Vagina (tissue), 2 donors: ENCODE measurements at places on chromosomes 12 and 14.

DNA sequence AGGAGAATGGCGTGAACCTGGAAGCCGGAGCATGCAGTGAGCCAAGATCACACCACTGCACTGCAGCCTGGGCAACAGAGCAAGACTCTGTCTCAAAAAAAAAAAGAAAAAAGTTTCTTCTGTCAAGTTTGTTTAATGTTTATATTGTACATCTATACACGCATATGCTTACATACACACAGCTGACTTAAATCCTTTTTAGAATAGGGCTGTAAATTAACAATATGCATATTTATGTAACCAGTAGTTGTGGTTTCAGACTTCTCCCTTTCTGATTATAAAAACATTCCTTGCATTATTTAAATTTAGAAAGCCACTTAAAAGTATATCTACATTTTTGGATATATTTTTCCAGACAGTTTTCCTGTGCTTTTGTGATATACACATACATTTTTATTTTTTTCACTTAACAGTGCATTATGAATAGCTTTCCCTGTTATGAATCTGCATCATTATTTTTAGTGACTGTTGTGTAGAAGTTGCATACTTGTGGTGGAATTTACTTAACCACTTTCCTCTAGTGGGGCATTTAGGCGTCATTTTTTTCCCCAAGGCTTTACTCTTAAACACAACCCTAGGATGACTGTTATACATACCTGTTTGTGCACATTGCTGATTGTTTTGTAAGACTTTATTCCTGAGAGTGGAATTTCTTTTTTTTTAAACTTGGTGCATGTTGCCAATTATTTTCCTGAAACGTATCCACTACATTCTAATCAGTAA is 29.4 kb downstream of the POLR3B start:
- DNase-seq = no peak

- DNase-seq = no peak
Observed at GRCh38 chr14:70907996-70908934, 1.0 kb downstream of the PCNX1 start.

GRCh38 chr14:87457720-87458119 is 535.3 kb downstream of the GALC start:
- DNase-seq = no peak

GRCh38 chr12:46661110-46661845 is 164.5 kb downstream of the SLC38A4 start:
- DNase-seq = no peak

- DNase-seq = no peak
Observed at GRCh38 chr14:77106666-77107065, 8.6 kb downstream of the CIPC start.

DNA sequence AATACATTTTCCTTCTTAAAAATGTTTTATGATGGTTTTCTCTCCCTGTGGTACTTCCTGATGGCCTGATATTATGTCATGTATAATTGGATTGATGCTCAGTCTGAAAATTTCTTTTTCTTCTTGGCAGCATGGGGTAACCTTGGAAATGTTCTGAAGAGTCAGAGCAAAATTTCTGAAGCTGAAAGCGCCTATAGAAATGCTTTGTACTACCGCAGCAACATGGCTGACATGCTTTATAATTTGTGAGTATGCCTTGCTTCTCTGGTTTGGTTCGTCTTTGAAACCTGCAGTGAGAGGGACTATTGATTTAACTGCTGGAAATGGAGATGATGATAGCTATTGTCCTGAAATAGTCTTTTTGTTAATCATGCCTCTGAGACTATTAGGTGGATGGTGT is 243.6 kb downstream of the TMTC2 start:
- no peak for DNase-seq

DNA sequence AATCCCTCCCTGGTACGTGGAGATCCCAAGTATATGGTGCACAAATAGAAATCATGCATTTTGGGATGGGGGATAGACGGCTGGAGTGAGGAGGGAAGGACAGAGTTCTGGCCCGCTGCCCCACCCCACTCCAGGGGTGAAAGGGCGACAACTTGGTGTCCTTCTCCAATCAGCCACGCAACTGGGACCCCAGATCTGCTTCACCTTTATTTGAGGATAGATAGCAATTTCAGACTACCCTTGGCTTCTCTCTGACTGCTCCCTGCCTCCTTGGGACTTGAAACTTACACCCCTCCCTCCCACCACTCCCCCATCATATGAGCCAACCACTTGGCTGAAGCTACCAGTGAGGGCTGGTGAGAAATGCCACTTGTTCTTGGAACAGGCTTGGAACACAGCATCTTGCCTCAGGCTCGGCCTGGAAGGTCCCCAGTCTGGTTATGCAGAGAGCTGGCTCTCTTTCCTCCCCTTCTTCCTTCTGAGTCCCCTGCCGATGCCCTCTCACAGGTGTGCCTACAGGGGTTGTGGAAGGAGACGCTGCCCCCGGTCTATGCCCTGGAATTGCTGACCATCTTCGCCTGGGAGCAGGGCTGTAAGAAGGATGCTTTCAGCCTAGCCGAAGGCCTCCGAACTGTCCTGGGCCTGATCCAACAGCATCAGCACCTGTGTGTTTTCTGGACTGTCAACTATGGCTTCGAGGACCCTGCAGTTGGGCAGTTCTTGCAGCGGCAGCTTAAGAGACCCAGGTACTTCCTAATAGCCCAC is 8.1 kb downstream of the OAS3 start:
- DNase-seq = no peak

DNA sequence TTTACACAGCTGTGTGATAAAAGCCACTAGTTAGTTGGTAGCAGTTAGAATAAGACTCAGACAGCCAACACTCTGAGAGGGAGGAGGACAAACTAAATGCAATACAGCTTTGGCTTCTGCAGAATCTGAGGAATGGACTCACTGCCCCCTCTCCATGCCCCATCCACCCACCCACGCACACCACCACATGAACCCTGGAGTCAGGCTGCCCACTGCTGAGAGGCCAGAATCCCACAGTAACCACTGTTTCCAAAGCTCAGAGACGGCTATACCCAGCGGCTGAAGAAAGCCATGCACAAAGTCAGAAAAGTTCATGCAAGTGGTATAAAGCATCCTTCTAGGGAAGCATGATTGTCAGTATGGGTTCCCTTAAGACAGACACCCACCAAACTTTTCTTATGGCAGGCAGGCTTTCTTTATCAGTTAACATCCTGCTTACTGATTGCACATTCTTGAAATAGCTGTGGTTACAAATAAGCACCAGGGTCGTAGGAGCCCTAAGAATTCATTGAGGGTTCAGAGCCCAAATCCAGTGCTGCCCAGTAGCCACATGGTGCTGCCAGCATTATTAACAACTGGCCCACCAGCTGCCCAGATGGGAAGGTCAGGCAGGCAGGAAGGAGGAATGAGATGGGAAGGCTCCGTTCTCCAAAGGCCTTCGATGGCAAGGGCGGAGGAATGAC is 61.5 kb downstream of the NT5DC3 start:
- DNase-seq = no peak

GRCh38 chr12:68998041-68998440 is 65.1 kb upstream of the CPM start:
- no peak for DNase-seq

GRCh38 chr14:72651081-72651480 is 242.8 kb downstream of the DPF3 start:
- no peak for DNase-seq

GRCh38 chr12:106885026-106885425 is 70.7 kb upstream of the TMEM263 start:
- DNase-seq = no peak

DNA sequence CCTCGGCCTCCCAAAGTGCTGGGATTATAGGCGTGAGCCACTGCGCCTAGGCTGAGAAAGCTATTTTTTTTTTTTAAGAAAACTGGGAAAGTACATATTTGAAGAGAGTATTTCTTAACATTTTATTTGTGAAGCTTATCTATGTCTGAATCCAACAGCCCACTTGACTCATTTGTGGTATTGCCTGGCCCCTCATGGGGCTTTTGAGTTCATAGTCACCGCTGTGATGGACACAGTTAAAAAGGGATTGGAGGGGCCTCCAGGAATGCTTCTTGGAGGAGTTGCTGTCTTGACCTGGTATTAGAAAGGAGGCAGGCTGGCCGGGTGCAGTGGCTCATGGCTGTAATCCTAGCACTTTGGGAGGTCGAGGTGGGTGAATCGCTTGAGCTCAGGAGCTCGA is 26.5 kb downstream of the BCL7A start:
- DNase-seq = no peak

DNA sequence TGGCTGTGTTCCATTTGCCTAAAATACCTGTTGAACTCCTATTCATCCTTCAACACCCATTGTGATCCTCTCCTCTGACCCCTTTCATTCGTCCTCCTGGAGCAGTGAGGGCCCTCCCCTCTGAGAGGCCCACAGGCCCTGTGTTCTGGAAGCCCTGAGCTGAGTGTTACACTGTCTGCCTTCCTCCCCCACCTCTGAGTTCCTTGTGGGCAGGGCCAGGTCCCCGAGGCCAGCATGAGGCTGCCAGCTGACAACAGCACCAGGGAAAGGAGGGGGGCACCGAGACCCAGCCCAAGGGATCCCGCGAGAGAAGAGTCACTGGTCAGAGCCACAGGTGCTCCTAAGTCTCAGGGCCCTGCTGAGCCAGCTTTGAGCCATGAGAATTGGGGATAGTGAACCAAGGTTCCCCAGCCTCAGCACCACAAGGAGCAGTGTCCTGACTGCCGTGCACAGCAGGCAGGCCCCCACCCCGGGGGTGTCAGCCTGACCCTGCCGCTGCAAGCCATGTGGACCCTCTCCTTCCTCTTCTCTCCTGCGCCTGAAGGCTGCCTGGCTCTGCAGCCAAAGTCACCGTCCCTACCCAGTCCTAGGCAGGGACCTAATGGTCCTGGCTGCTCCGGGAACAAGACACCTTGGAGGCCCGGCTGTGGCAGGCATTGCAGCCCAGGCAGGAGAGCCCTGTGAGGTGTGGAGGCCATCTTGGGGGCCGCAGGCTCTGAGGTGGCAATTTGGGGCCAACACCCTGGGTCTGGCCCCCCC is 52.5 kb downstream of the BEGAIN start:
- DNase-seq = no peak

GRCh38 chr12:3622021-3622821 is 130.7 kb downstream of the CRACR2A start:
- DNase-seq = no peak

DNA sequence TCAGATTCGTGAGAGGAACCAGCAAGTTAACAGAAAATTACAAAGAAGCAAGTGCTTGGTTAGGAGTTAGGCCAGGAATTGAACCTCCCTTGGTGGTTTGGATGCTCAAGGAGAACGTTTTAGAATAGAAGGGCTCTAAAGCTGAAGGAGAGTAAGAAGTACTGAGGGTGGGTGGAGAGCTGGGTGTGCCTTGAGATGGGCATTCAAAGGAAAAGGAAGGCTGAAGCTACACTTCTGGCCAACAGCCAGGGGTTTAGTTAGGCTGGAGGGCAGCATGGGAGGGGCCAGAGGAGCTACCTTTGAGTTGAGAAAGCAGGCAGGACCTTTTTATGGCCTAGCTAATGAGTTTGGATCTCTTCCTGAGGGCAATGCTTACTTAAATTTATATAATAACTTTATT is 421.2 kb downstream of the CCDC91 start:
- DNase-seq = no peak

DNA sequence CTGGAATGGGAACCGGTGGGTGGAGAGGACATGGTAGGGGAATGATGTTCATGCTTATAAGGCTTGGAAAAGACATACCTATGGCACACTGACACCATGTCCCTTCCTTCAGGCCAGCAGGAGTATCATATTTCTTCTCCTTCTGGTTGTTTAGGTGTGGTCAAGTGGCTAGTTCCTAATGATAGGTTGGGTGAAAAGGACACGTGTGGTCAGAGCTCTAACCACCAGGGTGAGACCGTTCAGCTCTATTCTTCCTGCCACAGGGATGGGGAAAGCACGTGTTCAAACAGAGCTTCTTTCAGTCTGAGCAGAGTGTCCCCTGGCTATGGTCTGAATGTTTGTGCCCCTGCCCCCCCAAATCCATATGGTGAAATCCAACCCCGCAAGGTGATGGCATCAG is 209.1 kb downstream of the PAX9 start:
- DNase-seq = no peak

DNA sequence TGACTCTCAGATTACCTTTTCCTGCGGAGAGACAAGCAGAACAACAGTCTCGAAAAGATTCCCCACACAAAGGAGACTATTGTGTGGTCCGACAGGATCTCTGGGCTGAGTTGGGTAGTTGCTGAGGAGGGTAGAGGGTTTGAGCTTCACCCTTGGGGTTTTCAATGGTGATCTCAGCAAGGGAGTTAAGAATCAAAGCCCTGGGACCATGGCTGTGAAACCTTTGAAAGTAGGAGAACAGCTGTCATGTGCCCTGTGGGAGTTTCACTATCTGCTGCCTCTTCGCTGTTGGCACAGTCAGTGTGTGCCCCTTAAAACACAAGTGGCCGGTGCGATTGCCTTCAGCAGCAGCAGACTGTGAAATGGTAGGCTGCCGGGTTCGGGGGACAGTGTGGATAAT is 14.2 kb upstream of the PLEK2 start:
- no peak for DNase-seq

DNA sequence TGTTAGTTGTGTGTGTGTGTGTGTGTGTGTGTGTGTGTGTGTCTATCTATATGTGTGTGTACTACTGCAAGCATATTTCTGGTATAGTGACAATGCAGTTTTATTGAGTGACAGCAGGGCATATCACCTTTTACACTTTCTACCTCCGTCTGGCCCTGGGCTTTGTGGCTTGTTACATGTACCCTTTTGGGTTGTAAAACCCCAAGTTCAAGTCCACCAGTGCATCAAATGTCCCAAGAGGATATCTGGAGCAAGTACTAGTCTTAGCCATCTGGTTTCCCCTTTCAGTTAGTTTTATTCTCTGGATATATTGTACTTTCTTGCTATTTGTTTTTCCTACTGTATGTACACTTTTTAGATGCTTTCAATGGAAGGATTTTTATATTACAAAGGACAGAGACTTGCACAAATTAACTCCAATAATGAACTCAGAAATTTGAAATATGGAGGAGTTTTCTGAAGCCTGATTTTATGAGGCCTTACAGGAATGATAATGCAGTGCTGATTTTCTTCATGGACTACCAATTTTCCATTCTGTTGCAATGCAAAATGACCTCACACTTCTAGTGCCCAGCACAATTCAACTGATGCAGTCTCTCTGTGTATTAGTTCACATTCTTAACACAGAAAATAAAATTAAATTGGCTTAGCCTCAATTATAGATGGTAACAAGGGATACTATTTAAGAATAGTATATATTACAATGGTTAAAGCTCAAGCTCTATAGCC is 29.1 kb downstream of the SLC16A7 start:
- no peak for DNase-seq
